ENCODE measurements at places on chromosomes 6 and 20. TPM values are rescaled to one million over a fixed set of nuclear protein-coding genes. Genes with fewer than 3 reads are reported as not detected.

DNA sequence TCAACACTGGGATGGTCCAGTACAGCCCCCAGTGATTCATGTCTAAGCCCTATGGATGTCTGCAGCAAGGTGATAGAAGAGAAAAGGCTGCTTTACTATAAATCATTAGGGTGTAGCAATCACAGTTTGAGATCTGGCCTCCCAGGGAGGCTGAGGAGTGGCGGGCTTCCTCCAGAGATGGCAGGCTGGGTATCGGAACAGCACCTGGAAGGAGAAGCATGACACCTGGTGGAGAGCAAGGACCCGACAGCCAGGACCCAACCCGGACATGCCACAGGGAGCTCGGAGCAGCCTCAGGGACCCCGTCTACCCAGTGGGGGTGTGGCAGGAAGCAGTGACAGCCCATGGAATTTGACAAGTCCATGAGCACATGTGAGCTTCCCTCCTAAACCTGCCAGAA is 114.8 kb upstream of the CD93 start:
- no peak for ATAC-seq

- no peak for ATAC-seq
These were observed 37.7 kb downstream of the PEX7 start for GRCh38 chr6:136860043-136860442.

DNA sequence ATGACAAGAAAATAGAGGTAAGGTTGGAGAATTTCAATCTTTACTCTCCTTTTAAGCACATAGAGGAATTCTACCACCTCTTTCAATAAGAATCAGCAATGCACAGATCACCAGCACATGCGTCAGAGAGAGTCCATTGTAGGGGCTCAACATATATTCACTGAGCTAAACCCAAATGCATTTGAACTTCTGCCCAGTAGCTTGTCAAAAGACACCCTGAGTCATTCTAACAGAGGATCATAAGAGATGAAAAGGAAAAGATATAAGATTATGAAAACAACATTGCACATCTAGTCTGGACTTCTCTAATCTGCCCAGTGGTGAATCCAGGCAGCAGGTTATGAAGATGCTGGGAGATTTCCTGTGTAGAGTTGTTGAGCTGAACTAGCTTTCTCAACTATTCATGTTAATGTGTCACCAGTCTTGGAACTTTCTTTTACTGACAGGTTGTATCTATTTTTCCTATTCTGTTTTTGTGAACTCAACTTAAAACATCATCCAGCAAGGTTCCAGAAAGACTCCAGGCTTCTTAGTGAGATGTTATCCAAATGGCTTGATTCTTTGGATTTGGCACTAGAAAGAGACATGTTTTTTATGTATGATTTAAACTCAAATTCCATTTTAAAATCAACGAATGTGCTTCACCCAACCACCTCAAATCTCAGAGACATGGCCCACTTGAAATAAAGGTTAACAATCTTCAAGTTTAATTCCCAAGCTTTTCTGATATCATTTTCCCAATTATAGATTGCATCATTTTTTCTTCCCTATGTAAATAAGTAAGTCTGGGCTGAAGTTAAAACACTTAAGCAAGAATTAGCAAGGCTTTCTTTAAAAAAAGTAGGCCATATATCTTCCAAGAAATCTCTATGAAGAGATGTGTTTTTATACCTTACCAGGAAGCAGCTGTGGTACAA is 89.3 kb downstream of the TSHZ2 start:
- peak; percentile 51 for ATAC-seq

DNA sequence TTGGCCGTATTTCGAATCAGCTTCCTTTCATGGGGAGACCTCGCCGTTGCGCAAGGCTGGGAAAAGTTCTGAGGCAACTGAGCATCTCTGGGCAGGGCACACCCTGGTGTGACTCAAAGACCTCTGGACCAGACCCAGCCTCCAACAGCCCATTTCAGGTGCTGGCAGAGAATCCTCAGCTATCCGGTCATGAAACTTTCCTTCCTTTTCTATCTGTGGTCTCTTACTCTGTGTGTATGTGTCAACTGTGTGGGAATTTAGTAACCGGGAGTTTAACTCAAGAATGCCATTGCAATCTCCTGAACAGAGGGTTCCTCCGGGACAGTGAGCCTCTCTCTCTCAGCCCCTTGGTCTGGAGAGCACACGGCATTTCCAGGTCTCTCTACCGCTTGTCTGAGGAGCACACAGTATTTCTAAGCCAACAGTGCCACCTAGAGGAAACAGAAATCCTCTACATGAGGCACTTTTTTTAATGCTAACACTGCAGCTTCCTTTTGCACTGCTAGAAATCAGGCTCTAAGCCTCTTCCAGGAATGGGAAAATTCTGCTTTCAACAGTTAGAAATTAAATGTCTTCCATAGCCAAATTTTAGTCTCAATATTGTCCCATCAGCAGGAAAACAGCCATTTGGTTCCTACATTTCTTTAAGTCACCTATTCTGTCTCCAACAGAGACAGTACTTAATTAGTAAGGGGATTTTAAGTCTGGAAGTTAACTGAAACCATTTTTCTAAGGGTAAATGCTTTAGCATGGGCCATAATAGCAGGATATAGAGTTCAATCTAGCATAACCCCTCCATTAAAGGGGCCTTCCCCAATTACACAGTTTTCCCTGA is 32.7 kb downstream of the PLN start:
- peak; percentile 63 for ATAC-seq

DNA sequence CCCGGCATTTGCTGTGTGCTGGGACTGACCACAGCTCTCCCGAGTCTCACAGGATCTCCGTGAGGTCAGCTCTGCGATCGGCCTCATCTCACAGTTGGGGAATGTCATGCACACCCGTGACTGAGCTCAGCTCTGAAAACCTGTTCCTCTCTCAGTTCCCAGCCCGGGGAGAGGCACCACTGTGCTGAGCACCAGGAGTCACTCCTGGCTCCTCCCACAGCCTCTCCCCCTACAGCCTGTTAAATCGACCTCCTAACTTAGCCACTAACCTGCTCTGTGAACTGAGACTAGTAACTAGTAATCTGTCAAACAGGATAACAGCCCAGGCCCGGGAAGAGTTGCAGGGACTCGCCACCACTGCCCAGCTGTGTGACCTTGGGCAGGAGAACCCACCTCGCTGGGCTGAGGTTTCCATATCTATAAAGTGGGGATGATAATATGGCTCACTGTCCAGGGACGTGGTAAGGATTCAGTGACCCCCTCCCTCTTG is 20.1 kb upstream of the NOL4L start:
- ATAC-seq: no peak

GRCh38 chr6:122069932-122070331 is 329.5 kb upstream of the HSF2 start:
- no peak for ATAC-seq

DNA sequence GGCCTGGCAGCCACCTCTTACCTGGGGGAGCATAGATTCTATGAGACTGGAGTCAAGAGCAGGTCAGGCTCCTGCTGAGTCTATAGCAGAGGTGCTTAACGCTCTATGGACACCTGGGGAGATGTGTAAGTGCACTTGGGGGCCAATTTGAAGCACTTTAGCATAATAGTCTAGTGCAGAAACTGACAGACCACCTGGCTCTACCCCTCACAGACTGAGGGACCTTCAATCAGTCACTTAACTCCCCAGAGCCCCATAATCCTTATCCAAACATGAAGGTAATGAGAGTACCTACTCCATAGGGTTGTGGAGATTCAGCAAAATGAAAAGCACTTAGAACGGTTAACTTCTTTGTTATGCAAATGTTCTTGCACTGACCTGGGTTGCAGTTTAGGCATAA is 87.3 kb upstream of the SLC22A16 start:
- no peak for ATAC-seq

GRCh38 chr20:6135347-6135746 is 12.5 kb upstream of the FERMT1 start:
- ATAC-seq: no peak

DNA sequence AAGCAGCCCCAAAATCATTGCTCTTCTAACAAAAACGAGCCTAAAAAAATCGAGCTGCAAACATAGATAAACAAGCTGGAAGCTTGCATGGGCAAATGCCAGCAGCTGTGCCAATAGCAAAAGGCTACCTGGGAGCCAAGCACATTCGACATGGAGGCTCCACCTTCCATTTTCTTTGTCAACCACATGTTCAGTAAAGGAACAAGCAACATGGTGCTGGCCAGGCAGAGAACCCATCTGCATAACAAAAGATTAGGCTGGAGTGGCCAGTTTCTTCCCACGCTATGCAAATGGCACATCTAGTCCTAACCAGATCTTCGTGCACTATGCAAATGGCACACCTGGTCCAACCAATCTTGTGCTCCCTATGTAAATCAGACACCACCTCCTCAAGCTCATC is 110.5 kb downstream of the KIF16B start:
- no peak for ATAC-seq

GRCh38 chr6:148689168-148689567 is 57.7 kb upstream of the UST start:
- no peak for ATAC-seq

DNA sequence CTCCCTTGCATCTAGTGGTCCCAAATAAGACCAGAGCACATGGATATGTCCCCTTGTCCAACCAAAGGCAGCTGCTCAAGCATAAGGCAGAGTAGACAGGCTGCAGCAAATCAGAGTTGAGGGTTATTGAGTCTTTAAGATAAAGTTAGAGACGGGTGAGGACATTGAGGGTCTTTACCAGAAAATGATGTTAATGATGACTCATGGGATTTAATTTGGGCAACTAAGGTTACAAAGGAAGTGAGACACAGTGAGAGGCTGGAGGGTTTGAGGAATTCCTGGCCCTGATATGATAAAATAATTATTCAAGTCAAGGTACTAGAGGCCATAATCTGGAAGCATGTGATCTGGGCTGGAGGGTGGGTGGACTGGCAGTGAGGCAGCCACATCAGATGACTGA is 133.6 kb downstream of the ALDH8A1 start:
- ATAC-seq: no peak

DNA sequence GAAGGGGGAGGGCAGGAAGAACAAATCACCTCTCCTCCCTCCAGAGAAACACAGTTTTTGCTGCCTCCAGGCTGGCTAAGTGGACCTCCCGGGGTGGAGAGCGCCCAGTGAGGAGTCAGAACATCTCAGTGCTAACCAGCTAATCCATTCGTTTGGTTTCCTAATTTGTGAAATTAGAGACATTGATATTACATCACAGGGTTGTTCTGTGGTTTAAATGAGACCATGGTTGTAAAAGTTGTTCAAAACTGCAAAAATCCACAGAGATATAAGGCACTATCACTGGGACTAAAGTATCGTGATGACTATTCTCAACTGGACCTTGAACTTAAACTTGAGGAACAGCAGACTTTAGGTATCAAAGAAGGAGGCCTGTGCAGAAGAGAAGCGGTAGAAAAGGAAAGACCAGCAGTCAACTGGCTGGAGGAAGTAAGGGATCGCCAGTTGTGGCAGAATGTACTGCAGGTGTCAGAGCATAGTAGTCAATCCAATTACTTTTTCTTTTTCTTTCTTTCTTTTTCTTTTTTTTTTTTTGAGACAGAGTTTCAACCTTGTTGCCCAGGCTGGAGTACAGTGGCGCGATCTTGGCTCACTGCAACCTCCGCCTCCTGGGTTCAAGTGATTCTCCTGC is 33.9 kb downstream of the RIPOR2 start:
- ATAC-seq: no peak

DNA sequence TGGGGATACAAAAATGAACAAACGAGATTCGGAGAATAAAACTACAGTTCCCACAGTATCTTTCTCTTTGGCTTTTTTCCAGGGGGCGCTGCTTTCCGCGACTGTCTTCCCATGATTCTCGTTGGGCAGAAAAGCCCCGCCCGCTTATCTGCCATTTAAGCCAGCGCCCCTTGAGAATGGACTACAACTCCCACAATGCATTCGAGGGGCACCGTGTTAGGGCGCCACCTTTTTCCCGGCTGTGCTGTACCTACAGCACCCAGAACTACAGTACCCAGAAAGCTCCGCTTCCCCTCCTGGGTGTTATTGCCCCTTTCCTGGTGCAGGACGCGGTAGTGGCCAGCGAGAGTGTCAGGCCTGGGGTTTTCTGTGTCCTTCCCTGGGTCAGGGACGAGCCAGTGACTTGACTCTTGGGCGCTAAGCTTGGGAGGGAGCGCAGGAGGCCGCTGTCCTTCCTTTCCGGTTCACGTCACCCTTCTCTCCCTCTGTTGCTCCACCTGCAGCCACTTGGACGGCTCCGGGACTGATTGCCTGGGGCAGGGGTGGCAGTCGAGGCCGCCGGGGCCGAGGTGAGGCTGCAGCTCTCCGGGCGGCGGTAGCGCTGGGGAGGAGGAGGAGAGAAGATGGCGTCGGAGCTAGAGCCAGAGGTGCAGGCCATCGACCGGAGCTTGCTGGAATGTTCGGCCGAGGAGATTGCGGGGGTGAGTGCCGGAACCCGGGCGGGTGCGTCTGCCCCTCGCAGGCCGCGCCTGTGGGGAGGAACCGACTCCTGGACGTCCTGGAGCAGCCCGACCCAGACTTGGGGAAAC is at the start of gene UBR2:
Gene UBR2 (plus strand): TSS at position 333 of the 809 bp plus-strand sequence. CDS start 291 bp downstream, at position 624.
- ATAC-seq: peak; percentile 97

DNA sequence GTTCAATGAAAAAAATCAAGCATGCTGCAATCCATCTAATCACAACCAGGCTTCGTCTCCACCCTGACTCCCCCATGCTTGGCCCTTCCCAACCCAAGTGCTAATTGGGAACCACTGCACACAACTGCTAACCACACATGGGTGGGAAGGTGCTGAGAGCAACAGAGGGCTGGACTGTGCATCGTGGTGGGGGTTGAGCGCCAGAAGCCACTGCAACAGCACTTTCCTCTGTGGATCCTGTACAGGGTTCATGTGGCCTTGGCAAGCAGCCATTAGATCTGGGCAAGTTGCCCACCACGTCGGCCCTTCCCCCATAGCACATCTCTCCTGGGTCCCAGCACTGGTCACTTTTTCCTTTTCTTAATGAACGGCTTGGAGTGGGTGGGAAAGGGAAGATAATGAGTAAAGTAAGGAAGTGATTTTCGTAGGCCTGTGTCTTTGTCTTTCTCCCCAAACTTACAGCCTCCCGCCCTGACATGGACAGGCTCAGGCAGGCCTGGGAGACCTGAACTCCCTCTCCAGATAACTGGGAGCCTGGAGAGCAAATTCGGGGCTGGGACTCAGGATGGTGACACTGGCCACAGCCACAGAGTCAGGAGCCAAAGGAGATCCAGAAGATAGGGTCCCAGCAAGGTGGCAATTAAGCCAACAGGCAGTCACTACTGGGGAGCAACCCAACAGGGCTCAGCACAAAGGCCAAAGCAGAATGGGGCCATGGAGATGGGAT is 34.4 kb upstream of the MRPS10 start:
- no peak for ATAC-seq

- no peak for ATAC-seq
These were observed 79.8 kb upstream of the LOC128125822 start for GRCh38 chr6:63492476-63492875.

DNA sequence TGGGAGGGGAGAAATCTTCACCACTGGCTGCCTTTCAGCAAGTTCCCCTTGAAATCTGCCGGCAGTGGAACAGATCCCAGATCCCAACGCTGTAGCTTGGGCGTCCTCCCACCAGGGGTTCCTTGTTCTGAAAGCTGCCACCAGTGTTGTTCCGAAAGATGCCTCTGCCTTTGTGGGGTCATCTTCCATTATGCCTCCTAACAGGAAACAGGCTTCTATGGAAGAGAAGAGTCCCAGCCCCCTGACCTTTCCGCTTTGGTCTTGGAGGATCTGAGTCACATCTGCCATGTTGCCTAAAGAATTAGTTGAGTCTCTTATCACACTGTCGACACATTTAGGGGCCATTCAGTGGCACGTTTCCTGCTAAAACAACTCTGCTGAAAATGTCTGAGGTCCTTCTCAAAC is 57.5 kb upstream of the NFATC2 start:
- ATAC-seq: no peak

The BMP5 gene
- total RNA-seq: not detected

The KIF25 gene
- not detected for total RNA-seq

The F13A1 gene
- total RNA-seq: 0.06 TPM

The TRIM26 gene
- total RNA-seq: 67.0 TPM

The RIPOR3 gene
- total RNA-seq: not detected

The NCOA6 gene
- total RNA-seq: 20.8 TPM

The FAM83D gene
- 18.3 TPM for total RNA-seq

The HDGFL1 gene
- total RNA-seq: not detected
